ENCODE measurements at places on chromosomes 1 and 21. TPM values are rescaled to one million over a fixed set of nuclear protein-coding genes. Genes with fewer than 3 reads are reported as not detected.
A peak's percentile ranks its signal among the peaks of the same experiment; 100 is the strongest.

GRCh38 chr1:195999022-195999421 lies 609.2 kb downstream of the KCNT2 start:
- no peak overlapping the region for H3K27ac ChIP-seq
- no peak for DNase-seq
- no peaks in the 10 kb centered on the region for H3K4me1 ChIP-seq
- no peaks in the 10 kb centered on the region for H3K27me3 ChIP-seq
- H3K4me3 ChIP-seq = no peak overlapping the region

- H3K27me3 ChIP-seq = no peaks in the 10 kb centered on the region
- no peak for DNase-seq
- H3K27ac ChIP-seq = no peak overlapping the region
- peaks cover 4% of the 10 kb centered on the region for H3K4me1 ChIP-seq
- no peak overlapping the region for H3K4me3 ChIP-seq
Observed at GRCh38 chr1:213564215-213564659, 423.5 kb upstream of the PROX1 start.

GRCh38 chr1:209486861-209487593 lies 96.5 kb upstream of the CAMK1G start:
- H3K27me3 ChIP-seq = no peaks in the 10 kb centered on the region
- no peak overlapping the region for H3K27ac ChIP-seq
- no peaks in the 10 kb centered on the region for H3K36me3 ChIP-seq
- no peak overlapping the region for H3K4me3 ChIP-seq
- no peaks in the 10 kb centered on the region for H3K4me1 ChIP-seq

DNA sequence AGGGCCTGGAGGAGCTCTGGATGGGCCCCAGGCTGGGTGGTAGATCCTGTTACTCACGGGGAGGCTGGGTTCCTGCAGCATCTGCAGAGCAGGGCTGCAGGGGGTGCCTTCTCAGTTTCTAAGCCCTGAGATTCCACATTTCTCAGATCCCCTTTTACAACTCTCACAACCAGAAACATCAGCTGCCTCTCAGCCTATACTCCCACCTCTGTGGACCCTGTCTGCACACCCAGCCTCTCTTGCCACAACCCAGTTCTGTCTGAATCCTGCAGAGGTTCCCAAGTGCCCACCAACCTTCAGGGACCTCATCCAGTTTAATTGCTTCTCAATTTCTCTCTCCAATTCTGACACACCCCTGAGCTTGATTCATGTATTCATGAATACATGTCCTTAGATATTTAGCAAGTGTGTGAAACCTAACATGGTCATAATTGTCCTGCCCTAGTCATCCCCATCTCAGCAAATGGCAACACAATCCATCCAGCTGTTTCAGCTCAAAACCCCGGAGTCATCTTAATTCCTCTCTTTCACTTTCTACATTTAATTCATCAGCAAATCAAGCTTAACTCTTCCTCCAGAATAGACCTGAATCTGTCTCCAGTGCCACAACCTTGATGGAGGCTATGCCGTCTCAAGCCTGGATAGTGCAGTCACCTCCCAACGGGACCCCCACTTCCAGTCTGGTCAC lies 57.0 kb upstream of the NEK2 start:
- no peak for DNase-seq
- H3K27me3 ChIP-seq = no peaks in the 10 kb centered on the region
- no peaks in the 10 kb centered on the region for H3K36me3 ChIP-seq
- H3K27ac ChIP-seq = no peak overlapping the region

GRCh38 chr1:205676597-205676996 lies 3.7 kb downstream of the SLC45A3 start:
- peaks cover 23% of the 10 kb centered on the region for H3K4me1 ChIP-seq
- H3K4me3 ChIP-seq = no peak overlapping the region
- H3K36me3 ChIP-seq = no peaks in the 10 kb centered on the region
- DNase-seq = no peak
- H3K27me3 ChIP-seq = peaks cover 6% of the 10 kb centered on the region

DNA sequence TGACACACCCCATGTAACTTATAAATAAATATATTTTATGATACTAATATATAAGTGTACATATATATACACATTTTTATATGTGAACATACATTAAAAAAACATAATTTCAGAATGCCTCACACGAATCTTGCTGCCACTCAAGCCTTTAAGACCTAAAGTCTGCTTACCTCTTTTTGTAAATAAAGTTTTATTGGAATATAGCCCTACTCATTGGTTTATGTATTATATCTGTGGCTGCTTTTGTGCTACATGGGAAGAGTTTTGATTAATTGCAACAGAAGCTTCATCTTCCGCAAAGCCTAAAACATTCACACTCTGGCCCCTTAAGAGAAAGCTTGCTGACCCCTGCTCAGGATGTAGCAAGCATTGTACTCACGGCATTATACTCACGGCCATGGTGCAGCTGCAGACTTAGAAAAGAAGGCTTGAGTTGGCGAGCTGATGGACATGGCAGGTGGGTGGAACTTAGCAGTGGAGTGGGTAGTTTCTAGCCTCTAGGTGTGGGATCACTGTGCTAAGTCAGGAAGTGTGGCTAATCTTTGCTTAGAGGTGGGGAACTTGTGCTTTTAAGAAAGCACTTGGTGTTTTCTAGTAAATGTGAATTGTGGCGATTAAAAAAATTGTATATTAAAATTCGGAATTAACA lies 80.8 kb downstream of the DYRK1A start:
- no peaks in the 10 kb centered on the region for H3K27me3 ChIP-seq
- H3K36me3 ChIP-seq = peaks cover 7% of the 10 kb centered on the region
- no peak for DNase-seq

GRCh38 chr1:42852608-42852980 lies 6.2 kb downstream of the ZNF691 start:
- no peaks in the 10 kb centered on the region for H3K27me3 ChIP-seq
- H3K4me1 ChIP-seq = no peaks in the 10 kb centered on the region
- no peak overlapping the region for H3K27ac ChIP-seq
- DNase-seq = no peak
- H3K4me3 ChIP-seq = no peak overlapping the region

DNA sequence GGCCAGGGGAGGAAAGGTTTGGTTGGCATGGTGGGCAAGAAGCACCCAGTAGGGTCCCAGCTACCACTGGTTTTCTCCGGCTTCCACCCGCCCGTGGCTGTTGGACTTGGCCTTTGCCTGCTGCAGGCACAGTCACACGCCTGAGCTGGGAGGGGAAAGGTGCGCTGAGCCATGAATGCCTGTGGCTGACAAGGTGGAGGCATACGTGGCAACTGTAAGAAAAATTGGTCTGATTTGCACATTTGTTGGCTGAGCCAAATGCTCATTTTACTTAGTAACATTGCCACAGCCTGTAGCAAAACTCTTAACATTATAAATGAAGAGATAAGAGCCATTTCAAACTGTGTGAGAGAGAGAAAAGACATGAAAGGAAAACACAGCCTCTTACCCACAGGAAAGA lies 191.6 kb downstream of the PTPRC start:
- H3K4me3 ChIP-seq = no peak overlapping the region
- no peak for DNase-seq
- H3K4me1 ChIP-seq = no peaks in the 10 kb centered on the region
- H3K27ac ChIP-seq = no peak overlapping the region
- peaks cover 2% of the 10 kb centered on the region for H3K36me3 ChIP-seq

- peaks cover 38% of the 10 kb centered on the region for H3K36me3 ChIP-seq
- H3K27ac ChIP-seq = no peak overlapping the region
- H3K4me3 ChIP-seq = no peak overlapping the region
- H3K4me1 ChIP-seq = peaks cover 31% of the 10 kb centered on the region
- no peaks in the 10 kb centered on the region for H3K27me3 ChIP-seq
Observed at GRCh38 chr1:6087377-6087772, 41.7 kb downstream of the KCNAB2 start.

- DNase-seq = no peak
- no peak overlapping the region for H3K4me3 ChIP-seq
- H3K4me1 ChIP-seq = peaks cover 5% of the 10 kb centered on the region
- no peak overlapping the region for H3K27ac ChIP-seq
Observed at GRCh38 chr1:54806931-54807611, 5.9 kb upstream of the TTC22 start.

- H3K27ac ChIP-seq = no peak overlapping the region
- no peaks in the 10 kb centered on the region for H3K4me1 ChIP-seq
- H3K27me3 ChIP-seq = no peaks in the 10 kb centered on the region
- DNase-seq = no peak
Observed at GRCh38 chr1:62213075-62213914, 18.6 kb downstream of the L1TD1 start.

- H3K27ac ChIP-seq = no peak overlapping the region
- H3K36me3 ChIP-seq = no peaks in the 10 kb centered on the region
- H3K4me3 ChIP-seq = no peak overlapping the region
- peaks cover 3% of the 10 kb centered on the region for H3K27me3 ChIP-seq
Observed at GRCh38 chr1:152029144-152029928, 7.5 kb downstream of the S100A11 start.

- H3K4me3 ChIP-seq = no peak overlapping the region
- no peaks in the 10 kb centered on the region for H3K27me3 ChIP-seq
- no peaks in the 10 kb centered on the region for H3K4me1 ChIP-seq
Observed at GRCh38 chr1:101295209-101295608, 58.4 kb downstream of the S1PR1 start.

DNA sequence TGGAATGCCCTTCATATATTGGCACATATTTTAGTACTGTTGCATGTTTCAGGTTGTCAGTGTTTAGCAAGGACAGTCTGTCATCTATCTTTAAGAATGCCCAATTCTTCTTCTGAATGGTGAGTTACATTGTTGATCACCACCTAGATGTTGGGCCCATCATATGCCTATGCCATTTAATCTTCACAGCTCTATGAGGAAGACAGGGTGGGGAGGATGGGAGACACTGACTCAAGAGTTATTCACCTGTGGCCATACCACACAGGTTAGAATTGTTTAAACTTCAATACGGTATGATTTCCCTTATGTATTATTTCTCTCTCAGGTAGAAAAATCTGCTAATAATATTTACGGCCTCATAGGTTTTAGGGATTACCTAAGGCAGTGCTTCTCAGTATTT lies 44.8 kb downstream of the MPZL1 start:
- no peak overlapping the region for H3K4me3 ChIP-seq
- H3K27me3 ChIP-seq = no peaks in the 10 kb centered on the region
- peaks cover 4% of the 10 kb centered on the region for H3K4me1 ChIP-seq
- peaks cover 4% of the 10 kb centered on the region for H3K36me3 ChIP-seq
- no peak overlapping the region for H3K27ac ChIP-seq
- no peak for DNase-seq

- no peaks in the 10 kb centered on the region for H3K36me3 ChIP-seq
- no peak overlapping the region for H3K4me3 ChIP-seq
- DNase-seq = no peak
- H3K4me1 ChIP-seq = peaks cover 8% of the 10 kb centered on the region
- no peak overlapping the region for H3K27ac ChIP-seq
- peaks cover 6% of the 10 kb centered on the region for H3K27me3 ChIP-seq
Observed at GRCh38 chr1:16727190-16728111, 12.9 kb upstream of the RNU1-4 start.

GRCh38 chr1:193417945-193418744 lies 231.7 kb upstream of the B3GALT2 start:
- H3K27ac ChIP-seq = no peak overlapping the region
- H3K36me3 ChIP-seq = no peaks in the 10 kb centered on the region
- no peaks in the 10 kb centered on the region for H3K27me3 ChIP-seq
- no peak overlapping the region for H3K4me3 ChIP-seq
- H3K4me1 ChIP-seq = no peaks in the 10 kb centered on the region
- no peak for DNase-seq

- peaks cover 4% of the 10 kb centered on the region for H3K4me1 ChIP-seq
- no peaks in the 10 kb centered on the region for H3K36me3 ChIP-seq
- H3K27ac ChIP-seq = peak overlapping the region; percentile 95
Observed at GRCh38 chr1:169484683-169485430, 887 bp downstream of the SLC19A2 start.

DNA sequence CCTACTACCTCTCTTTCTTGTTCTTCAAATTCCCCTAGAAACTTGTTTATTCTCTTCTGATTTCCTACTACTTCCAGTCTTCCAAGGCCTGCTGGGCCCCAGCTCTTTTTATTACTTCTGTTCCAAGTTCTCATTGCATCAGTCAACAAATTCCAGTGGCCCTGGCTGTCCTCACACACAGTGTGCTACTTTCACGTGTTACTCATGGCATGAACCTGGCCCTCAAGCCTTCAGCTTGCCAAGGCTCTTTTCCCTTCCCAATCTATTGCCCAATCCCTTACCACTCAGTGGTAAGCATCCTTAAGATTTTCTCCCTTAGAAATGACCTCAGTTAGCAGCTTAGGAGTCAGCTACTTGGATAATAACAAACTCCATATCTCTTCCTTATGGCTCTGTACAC lies 613.5 kb downstream of the LMO4 start:
- DNase-seq = no peak
- no peak overlapping the region for H3K4me3 ChIP-seq
- no peaks in the 10 kb centered on the region for H3K4me1 ChIP-seq

DNA sequence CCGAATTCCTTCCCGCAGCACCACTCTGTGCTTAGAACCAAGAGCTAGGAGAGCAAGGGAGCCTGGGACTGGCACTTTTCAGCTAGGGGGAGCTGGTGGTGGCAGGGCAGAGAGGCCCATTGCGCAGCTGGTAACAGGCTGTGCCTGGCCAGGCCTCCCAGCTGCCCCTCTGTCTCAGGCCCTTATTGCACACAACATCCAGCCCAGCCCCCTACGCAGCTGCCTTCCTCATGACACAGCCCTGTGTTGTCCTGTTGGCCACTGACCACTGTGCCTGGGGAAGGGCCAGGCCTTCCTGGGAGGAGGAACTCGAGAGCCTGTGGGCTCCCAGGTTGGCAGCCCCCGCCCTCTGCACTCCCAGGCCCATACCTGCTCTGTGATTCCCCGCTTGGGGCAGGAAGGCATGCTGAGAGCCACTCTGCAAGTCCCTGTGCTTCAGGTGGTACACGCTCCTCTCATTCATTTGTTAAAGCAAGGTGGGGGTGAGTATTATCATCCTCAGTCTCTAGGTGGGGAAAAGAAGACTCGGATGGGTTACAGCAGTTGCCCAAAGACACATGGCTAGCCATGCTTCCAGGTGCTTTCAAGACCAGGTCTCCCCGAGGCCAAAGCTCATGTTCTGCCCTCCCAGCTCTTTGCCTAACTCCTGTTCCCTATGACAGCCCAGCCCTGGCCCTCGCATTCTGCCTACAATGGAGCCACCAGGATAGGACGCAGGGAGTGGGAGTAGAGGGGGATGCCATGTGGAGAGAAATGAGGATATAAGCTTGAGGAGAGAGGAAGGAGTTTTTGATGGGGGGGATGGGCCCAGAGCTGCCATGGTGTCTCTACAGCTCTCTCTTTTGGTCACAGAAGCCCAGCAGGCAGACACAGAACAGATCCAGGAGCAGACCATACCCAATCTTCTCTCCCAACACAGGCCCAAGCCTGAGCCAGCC lies 81.8 kb downstream of the TMEM53 start:
- H3K4me3 ChIP-seq = no peak overlapping the region
- H3K27ac ChIP-seq = peak overlapping the region; percentile 15
- H3K27me3 ChIP-seq = peaks cover 22% of the 10 kb centered on the region
- no peak for DNase-seq
- H3K4me1 ChIP-seq = peaks cover 46% of the 10 kb centered on the region

GRCh38 chr21:34520764-34521508 lies 8.9 kb upstream of the KCNE1 start:
- no peak overlapping the region for H3K27ac ChIP-seq
- H3K4me3 ChIP-seq = no peak overlapping the region
- peaks cover 44% of the 10 kb centered on the region for H3K36me3 ChIP-seq
- DNase-seq = no peak
- H3K4me1 ChIP-seq = peaks cover 24% of the 10 kb centered on the region
- no peaks in the 10 kb centered on the region for H3K27me3 ChIP-seq

GRCh38 chr1:185636848-185637247 lies 97.3 kb upstream of the HMCN1 start:
- H3K4me3 ChIP-seq = no peak overlapping the region
- no peak overlapping the region for H3K27ac ChIP-seq
- H3K4me1 ChIP-seq = no peaks in the 10 kb centered on the region
- H3K36me3 ChIP-seq = no peaks in the 10 kb centered on the region
- DNase-seq = no peak

The CCDC27 gene
- 0.26 TPM for polyA plus RNA-seq

The UTS2 gene
- 21.2 TPM for polyA plus RNA-seq

The EGLN1 gene
- polyA plus RNA-seq = 68.1 TPM

The FMO4 gene
- 3.7 TPM for polyA plus RNA-seq

The TMEM52 gene
- 9.0 TPM for polyA plus RNA-seq

The CELA3B gene
- 0.50 TPM for polyA plus RNA-seq

The FMO2 gene
- polyA plus RNA-seq = 2.5 TPM

The RGS4 gene
- 35.2 TPM for polyA plus RNA-seq
